HFF-Myc (cell line): ENCODE measurements at places on chromosomes 7 and 10.

DNA sequence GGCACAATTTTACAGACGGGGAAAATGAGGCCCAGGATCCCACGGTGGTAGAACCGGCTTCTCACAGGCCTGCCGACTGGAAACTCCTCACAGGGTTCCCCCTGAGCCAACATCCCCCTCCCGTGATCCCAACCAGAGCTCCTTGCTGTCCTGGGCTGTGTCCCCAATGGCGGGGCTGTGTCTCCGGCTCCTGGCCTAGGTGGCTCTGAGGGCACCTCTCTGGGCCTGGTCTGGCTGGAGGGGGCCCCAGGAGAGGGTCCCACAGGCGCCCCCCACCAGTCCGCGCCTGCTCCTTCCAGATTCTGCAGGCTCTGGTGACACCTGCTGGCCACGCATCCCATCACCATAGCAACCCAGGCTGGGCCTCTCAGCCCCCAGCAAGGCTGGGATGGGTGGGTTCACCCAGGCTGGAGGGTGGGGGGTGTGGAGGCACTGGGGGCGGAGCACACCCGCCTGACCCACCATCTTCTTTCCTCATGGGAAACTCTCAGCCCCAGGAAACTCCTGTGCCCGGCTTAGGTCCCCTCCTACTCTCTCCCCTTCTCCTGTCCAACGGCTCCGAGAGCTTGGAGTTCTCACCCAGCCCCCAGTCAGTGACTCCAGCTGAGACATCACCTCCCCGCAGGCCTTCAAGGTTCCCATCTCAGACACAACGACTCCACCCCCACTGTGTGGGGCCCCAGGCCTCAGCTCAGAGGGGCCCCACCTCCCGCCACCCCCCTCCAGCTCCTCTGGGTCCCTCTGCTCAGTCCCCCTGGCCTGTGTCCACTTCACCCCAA is 27.1 kb upstream of the TNRC18 start:
- no peak for DNase-seq

GRCh38 chr10:119502209-119502608 is 40.3 kb downstream of the RGS10 start:
- no peak for DNase-seq

GRCh38 chr7:47514818-47515217 is 67.1 kb downstream of the TNS3 start:
- DNase-seq = no peak

DNA sequence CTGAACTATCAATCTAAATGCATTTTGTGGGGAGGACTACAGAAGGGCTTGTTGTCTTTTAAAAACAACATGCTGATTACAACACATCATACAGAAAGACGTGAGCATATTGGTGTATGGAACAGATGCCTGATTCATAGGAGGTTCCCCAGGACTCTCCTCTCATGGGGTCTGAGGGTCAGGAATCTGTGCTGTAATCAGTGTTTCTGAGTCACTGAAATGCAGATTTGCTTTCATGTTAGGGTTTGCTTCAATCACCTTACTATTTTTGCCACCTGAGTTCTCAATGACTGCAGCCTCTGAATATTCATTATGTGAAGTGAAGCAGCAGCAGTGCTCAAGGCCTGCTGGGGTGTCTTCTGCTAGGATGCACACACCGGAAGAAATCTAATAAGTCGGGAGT is 550 bp upstream of the ANK3 start:
- DNase-seq = no peak

DNA sequence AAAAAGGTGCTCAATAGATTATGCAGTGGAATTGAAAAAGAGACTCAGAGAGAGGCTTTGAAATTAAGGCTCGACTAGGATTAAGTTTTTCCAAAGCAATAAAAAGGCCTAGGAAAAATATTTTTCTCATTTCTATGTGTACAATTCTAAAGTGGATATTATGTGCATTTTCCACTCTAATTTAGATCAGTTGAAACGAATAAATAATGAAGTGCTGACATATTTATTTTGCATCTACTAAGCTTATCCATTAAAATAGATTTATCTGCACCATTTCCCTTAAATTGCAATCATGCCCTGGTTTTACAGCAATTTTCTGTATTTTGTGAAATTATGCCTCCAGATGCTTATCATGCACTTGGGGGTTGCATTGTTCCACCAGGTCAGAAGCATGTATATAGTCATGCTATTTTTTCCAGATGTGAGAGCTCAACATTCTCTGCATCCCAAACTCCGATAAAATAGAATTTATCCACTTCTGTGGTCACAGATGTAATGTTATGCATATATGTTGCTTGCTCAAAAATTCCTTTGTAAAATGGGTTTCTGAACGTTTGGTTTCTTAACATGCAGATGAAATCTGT is 18.3 kb downstream of the FIGNL1 start:
- DNase-seq = no peak

GRCh38 chr7:93185303-93186027 is 37.3 kb upstream of the SAMD9L start:
- DNase-seq = no peak

GRCh38 chr10:70683601-70683934 is 11.3 kb downstream of the ADAMTS14 start:
- no peak for DNase-seq

GRCh38 chr10:65861249-65861648 is 1064.6 kb upstream of the LRRTM3 start:
- no peak for DNase-seq

- no peak for DNase-seq
These were observed 252.3 kb upstream of the MKLN1 start for GRCh38 chr7:131075406-131075805.

DNA sequence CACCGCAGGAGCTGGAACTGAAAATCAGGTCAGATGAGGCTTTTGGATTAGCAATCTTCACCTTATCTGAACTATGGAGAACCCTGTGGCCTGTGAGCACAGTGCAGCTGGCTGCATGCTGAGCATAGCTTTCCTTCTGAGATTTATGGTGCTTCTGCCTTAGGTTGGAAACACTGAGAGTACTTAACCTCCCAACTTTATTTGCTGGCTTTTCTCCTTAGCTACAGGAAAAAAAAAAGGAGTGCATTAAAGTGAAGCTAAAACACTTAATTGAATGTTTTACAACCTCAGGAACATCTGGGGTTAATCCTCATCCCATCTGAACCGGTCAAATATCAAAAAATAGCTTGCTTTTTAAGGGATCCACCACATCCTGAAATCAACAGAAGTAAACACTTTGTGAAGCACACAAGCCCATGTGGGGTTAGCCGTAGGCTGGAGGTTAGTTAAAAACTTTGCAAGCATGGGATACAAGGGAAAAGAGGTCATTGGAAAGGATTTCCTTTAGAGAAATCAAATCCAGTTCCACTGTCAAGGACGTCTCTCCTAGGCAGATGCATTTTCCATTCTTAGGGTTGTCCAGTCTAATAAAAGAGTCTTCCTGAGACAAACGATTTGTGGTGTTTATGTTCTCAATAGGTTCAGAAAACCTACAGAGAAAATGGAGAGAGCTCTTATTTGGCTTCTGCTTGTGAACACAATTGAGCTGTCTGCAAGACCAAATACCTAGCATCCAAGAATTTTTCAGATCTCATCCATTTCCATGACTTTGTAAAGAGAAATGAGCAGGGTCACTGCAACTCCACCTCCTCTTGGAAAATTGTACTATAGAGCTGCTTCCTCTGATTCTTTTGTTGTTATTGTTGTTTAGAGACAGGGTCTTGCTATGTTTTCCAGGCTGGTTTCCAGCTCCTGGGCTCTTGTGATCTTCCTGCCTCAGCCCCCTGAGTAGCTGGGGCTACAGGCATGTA is 470.4 kb upstream of the IGFBP3 start:
- DNase-seq = peak; percentile 95

GRCh38 chr7:23106057-23106822 is 655 bp downstream of the KLHL7 start:
- DNase-seq = no peak

GRCh38 chr7:27689591-27690164 is 27.0 kb upstream of the HIBADH start:
- no peak for DNase-seq

GRCh38 chr7:100675105-100675451 is 1.5 kb downstream of the GNB2 start:
- DNase-seq = no peak

- peak; percentile 27 for DNase-seq
These were observed 1.3 kb upstream of the CDK14 start for GRCh38 chr7:90594751-90595317.

DNA sequence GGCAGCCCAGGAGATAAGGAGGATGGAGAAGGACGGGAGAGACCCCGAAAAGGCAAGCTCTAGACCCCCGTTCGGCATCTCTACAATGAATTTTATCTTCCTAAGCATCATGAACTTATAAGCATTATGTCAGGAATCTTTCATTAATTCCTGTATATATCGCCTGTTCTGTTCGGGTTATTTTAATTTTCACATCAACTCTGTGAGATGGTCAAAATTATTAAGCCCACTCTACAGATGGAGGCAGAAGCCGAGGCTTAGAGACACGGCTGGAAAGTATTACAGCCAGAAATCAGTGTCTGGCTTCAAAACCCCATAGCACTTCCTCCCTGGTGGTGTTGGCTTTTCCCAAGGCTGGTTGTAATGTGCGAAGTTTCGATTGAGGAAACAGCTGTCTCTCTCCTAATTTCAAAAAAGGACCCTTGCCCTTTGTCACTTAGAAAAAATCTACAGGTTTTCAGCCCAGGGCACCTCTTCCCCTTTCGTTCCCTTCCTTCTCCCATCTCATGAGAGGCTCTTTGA is 1.5 kb upstream of the GRM8 start:
- no peak for DNase-seq

- no peak for DNase-seq
These were observed 332.0 kb upstream of the ZNF32 start for GRCh38 chr10:43980715-43981114.

DNA sequence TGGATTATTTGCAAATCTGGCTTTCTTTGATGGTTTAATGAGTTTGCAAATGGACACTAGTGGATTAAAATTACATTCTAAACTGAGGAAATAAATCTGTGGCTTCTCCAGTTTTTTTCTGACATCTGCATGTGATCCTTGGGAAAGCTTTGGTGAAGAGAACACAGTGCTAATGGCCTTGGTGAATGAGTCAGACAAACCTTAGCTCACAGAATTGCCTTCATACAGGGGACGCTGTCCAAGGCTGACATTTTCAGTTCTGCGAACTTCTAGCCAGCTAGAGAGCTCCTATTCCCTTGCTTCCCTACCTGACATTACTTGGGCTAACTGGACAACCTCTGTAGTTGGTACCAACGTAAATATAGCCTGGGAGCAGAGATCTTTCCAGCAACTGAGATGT is 21.2 kb downstream of the BMPER start:
- no peak for DNase-seq

DNA sequence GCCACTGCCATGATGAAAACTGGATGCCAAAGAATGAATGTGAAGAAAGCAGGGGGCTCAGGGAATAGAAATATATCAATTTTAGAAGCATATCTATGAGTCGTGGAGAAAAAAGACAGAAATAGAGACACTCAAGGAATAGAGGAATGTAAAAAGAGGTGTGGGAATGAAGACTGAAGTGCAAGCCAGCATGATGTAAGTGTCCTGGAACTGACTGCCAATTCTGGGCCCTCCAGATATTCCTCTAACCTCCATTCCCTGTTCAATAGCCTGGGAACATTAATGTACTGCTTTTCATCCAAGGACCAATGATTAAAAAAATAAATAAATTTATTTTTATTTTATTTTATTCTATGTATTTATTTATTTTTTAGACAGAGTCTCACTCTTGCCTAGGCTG is 40.6 kb downstream of the NEBL start:
- no peak for DNase-seq

DNA sequence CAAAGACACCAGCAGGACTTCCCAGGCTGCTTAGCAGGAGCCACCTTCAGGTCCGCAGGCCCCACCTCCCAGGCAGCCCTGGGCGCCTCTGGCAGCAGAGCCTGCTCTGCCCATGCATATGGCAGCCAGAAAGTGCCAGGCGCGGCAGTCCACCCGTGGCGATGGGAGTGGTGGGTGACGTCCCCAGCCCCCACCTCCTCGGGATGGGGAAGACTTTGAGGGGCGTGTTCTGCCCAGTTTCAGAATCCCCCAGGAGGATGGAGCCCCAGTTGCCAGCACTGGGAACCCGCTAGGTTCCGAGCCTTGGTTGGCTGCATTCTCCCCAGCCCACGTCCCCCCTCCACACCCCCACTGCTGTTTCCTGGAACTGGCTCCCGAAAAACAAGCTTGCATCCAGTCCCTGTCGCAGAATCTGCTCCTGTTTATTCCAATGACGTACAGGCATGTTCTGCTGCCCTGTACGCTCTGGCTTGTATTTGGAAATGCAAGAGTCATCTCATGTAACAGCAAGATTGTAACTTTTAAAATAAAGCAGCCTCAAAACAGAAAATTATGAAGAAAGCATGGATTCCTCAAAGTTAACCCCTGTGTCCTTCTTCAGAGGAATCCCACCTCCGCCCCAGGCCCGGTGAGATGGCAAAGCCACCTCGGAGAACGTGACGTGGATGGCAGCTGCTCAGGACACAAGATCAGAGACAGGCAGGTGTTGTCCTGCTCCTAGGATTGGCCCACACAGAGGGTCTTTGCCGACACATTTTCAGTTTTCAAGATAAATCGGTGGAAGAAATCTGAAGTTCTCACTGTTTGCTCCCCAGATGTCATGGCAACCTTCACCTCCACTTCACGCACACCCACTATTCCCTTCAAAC is 87.8 kb upstream of the PPP2R2D start:
- DNase-seq = no peak

- no peak for DNase-seq
These were observed 75.8 kb downstream of the PRKCQ start for GRCh38 chr10:6504296-6504695.

DNA sequence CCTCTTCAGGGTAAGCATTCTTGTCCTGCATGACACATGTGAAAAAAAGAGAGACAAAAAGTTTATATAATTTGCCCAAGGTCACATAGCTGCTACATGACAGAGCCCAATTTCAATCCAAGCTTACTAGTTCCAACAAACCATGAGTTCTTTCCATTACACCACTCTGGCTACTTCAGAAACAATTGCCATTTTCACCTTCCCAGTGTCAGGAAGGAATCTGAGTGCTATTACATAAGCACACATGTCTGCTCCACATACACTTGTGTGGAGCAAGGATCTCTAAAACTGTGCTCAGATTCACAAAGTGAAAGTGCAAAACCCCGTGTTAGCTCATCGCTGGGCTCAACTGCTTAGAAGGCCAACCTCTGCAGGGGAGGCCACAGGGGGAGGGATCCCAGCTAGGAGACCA is 356.2 kb upstream of the NFE2L3 start:
- no peak for DNase-seq
